ENCODE measurements at places on chromosomes 6 and 20. TPM values are rescaled to one million over a fixed set of nuclear protein-coding genes. Genes with fewer than 3 reads are reported as not detected.

Gene FAM120B
- total RNA-seq: 19.7 TPM

Gene SPATA25
- 1.0 TPM for total RNA-seq

Gene ALDH8A1
- 0.46 TPM for total RNA-seq

Gene OPN5
- not detected for total RNA-seq

Gene NHLRC1
- 0.19 TPM for total RNA-seq

Gene UNC5CL
- total RNA-seq: 1.7 TPM

Gene GJA1
- 0.06 TPM for total RNA-seq

Gene FAM83C
- not detected for total RNA-seq

Gene RSPH9
- total RNA-seq: not detected

Gene BPI
- not detected for total RNA-seq

Gene SLC18B1
- 10.8 TPM for total RNA-seq

Gene REV3L
- total RNA-seq: 17.0 TPM

Gene RIPOR2
- 80.0 TPM for total RNA-seq

Gene PACRG
- not detected for total RNA-seq

Gene EPB41L1
- 0.99 TPM for total RNA-seq

Gene DNMT3B
- total RNA-seq: 2.6 TPM

Gene FOXF2
- total RNA-seq: not detected

Gene HCK
- not detected for total RNA-seq

Gene ANKRD66
- not detected for total RNA-seq

Gene PGC
- total RNA-seq: not detected

Gene GTSF1L
- not detected for total RNA-seq

Gene GOPC
- total RNA-seq: 16.1 TPM

Gene CCN2
- not detected for total RNA-seq

Gene CNR1
- total RNA-seq: not detected

Gene SLC22A1
- total RNA-seq: not detected

Gene AK9
- total RNA-seq: 3.1 TPM

Gene DYNLRB1
- 72.0 TPM for total RNA-seq

Gene KCNK17
- total RNA-seq: not detected

Gene DUSP15
- total RNA-seq: not detected

Gene HSPA1L
- 1.5 TPM for total RNA-seq

Gene ATG5
- 41.8 TPM for total RNA-seq

Gene COL12A1
- 0.16 TPM for total RNA-seq

Gene TMEM74B
- 1.5 TPM for total RNA-seq

Gene CRYBG1
- 20.3 TPM for total RNA-seq

Gene SLC35B3
- 9.9 TPM for total RNA-seq

Gene RIPOR3
- not detected for total RNA-seq

Gene IFNGR1
- 22.1 TPM for total RNA-seq

Gene DLK2
- 0.93 TPM for total RNA-seq

Gene DZANK1
- total RNA-seq: 1.7 TPM
